ENCODE measurements at places on chromosomes 3 and 15.

GRCh38 chr3:57688291-57688690 lies 4.6 kb downstream of the DENND6A start:
- DNase-seq: no peak

DNA sequence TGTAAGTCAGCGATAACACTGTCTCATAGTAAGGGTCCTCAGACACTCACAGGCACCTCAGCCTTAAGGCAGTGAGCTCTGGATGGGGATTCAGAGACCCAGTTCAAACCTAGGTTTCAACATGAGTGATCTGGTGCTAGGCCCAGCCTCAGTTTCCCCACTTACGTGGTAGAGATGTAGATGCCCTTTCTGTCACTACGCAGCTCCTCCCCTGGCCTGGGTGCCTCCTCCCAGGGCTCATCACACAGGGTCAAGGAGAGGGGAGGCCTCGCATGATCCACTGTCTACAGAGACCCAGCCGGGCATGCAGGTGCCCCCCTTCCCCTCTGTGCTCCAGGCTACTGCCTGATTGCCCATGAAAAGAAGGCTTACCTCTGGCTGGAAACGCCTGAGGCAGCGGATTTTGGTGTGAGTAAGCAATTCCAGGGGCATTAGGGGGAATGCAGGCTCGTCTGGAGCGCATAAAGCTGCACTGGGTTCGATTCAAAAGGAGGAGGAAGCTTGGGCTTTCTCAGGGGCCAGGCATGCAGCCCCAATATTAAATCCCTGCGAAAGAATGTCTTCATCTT lies 69.8 kb upstream of the ANKRD34C start:
- DNase-seq: no peak

DNA sequence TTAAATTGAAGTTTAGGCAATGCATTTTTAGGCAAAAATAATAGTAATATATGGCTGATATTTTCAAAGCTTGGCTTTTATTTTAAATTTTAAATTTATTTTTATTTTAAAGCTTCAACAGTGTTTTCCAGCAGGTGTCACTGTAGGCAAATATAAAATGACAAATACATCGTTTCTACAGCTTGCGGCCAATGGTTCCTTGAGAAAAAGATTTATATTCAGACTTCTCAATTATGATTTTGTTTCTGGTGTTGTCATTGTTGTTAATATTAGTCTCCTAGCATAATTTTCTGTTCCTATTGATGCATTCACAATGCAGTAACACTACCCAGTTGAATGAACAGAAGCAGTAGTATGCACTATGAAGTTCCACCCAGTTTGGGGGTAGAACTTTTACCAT lies 220.7 kb upstream of the DNAJC19 start:
- DNase-seq: peak; percentile 44

- peak; percentile 66 for DNase-seq
Measured at GRCh38 chr15:83248151-83249029, 36.1 kb downstream of the BNC1 start.

DNA sequence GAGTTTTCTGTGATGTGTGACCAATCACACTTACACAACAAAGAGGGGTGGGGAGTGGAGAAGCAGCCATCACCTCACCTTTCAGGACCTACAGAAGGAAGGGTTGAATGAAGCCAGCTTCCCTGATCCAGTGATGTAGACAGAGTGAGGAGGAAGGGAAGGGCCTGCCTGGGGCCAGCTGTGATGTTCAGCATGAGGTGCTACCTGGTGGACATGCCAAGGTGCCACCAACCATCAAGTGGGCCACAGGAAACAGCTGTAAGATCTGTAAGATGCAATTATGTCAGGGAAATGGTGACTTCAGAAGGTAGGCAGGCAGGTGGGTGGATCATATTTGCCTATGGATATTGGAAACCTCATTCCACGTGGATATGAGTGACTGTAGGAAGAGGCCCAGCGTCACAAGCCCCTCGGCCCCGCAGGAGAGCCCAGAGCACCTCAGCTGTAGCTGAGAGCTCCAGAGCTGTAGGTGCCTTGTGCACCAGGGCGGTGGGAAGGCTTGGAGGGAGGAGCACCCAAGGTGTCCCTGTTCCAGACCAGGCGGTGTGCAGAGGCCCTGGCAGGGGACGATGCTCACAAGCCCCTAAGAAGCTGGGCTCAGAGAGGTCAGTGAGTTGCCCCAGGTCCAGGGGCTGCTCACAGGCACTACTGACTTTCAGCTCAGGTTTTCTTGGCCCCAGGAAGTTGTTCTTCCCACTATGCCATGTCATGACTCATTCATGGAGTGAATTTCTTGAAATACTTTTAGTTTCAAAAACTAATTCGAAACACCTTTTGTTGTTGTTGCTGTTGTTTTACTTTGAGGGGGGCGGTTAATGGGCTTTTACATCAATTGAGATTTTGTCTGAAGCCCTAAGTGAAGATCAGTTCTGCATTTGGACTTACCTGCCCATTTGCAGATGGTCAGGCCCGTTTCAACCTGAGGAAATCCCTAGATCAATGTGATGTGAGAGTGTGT lies 94.2 kb upstream of the ALDH1A3 start:
- DNase-seq: peak; percentile 32

- DNase-seq: peak; percentile 72
Measured at GRCh38 chr3:196471551-196471950, 32.0 kb downstream of the RNF168 start.

GRCh38 chr15:24858737-24859601 lies 95.8 kb upstream of the SNRPN start:
- peak; percentile 11 for DNase-seq

DNA sequence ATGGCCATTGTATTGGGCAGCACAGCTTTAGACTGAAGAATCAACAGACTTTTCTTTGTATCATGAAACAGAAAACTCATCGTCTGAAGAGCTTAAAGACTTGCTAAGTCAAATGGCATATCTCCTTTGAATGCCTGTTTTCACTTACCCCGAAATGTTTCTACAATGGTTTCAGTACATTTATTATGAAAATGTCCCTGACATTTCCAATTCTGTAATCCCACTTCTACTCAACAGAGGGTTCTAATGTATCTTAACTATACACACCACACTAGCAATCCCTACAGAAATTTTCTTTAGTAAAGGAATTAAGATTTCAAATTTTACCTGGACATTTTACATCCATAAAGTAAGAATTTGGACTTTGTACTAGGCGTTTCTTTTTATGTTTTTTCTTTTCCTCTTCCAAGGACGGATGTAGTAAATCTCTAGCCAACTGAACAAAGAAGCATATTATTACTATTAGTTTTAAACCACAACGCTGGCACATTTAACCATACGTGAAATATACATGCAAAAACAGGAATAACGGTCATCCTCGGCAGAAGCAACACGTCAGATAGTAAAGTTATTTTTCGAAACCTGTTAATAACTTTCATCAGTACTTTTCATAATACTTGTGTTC lies 1.1 kb downstream of the RPS27L start:
- DNase-seq: peak; percentile 44

DNA sequence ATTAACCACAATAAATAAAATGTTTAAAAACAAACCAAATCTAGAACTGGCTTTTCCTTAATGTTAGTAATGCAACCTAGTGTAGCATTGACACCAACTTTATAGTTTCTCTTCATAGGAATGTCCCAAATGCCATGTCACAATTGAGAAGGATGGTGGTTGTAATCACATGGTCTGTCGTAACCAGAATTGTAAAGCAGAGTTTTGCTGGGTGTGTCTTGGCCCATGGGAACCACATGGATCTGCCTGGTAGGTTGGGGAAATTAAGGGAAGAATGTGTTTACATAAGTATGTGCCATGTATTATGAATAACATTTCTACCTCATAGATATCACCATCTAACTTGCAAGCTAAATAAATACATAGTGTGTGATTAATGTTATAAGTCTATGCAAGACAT lies 84.4 kb upstream of the GOLGA6B start:
- no peak for DNase-seq

DNA sequence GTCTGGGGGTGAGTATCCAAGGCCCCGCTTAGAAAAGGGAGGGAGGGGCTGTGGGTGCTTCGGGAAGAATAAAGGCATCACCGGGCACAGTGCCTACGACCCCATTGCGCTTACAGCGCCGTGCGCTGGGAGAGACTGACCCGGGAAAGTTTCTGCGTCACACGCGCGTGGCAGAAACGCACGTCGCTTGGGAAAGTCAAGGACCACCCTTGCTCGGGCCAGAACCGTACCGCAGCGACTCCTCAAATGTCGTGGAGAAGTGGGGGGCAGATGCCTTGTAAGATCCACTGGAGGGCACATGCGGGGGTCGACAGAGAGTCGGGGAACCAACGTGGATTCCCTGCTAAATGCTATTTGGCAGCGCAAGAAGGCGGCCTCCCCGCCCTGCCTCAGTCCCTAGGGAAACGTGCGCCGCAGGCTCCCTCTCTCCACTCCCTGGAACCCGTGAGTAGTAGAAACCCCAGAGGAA lies 2.4 kb downstream of the ADAMTS9 start:
- DNase-seq: peak; percentile 65
